ENCODE measurements at places on chromosomes 2 and 18.

DNA sequence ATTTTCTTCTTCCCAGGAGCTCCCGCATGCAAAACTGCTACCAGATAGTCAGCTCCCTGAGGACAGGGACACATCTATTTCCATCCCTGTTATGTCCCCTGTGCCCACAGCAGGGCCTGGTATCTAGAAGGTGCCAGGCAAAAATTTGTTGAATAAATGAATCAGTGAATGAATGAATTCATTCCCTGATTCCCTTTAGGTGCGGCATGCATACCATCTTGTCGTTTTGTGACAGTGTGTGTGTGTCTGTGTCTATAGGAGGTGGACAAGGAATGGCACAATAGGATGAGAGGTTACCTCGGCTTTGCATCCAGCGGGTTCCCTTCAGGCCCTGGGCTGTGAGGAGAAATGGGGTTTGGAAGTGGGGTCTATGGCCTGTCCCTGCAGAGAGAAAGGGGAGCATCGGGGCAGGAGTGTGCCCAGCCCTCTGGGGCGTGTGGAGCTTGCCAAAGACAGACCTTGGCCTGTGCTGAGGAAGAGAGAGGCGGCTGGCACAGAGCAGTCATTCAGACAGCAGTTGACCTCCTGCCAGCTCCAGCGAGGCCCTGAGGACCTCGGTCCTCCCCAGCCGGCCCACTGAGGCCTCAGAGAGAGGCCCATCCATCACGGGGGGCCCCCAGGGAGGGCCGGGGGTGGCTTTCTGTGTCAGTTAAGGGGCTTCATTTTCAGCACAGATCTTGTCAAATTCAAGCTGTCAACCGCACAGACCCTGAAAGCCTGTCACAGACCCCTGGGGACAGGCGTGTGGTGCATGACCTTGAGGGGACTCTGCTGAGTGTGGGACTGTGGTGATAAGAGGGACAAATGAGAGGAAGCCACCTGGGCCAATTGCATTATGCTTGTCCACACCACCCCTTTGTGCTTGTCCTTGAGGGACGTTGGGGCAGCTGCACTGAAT, 125.9 kb upstream of the CXCR4 start:
- DNase-seq, result no peak

GRCh38 chr2:220904015-220904414, 668.1 kb downstream of the EPHA4 start:
- no peak for DNase-seq

GRCh38 chr2:172038604-172039003, 38.9 kb downstream of the METAP1D start:
- DNase-seq, result no peak

- no peak for DNase-seq
These were observed 97.9 kb upstream of the RND3 start for GRCh38 chr2:150585221-150585971.

GRCh38 chr2:210460322-210461227, 16.0 kb downstream of the LANCL1 start:
- no peak for DNase-seq

- DNase-seq, result no peak
These were observed 8.5 kb downstream of the RTTN start for GRCh38 chr18:70197026-70197425.

GRCh38 chr18:32362484-32362883, 108.2 kb downstream of the GAREM1 start:
- DNase-seq, result no peak

DNA sequence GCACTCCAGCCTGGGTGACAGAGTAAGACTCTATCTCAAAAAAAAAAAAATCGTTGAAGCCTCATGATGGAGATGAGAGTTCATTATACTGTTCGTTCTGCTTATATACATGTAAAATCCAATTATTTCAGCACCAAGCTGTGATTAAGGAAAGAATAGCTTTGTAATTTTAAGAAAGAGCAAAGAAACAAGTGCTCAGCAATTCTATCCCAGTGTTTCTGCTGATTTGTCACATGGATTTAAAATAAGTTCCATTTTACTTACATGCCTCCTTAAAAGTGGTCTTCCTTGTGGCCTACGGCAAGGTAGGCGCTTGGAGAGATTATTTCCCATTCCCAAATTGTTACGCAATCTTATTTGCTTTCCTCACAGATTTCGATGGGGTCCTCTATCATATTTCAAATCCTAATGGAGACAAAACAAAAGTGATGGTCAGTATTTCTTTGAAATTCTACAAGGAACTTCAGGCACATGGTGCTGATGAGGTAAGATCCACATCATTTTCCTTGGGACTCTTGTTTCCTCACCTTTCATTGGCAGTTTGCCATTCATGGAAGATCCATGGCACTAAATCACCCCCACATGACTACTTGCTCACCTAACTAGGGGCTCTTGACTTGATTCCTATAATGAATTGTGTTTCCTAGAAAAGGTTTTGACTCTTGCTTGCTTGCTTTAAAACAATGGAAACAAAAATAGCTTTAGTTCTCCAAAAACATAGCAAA, 11.5 kb downstream of the ARPC2 start:
- DNase-seq, result no peak

GRCh38 chr18:49669403-49669802, 107.5 kb downstream of the LIPG start:
- no peak for DNase-seq

- DNase-seq, result no peak
These were observed 1.7 kb downstream of the SCN2A start for GRCh38 chr2:165240916-165241315.

DNA sequence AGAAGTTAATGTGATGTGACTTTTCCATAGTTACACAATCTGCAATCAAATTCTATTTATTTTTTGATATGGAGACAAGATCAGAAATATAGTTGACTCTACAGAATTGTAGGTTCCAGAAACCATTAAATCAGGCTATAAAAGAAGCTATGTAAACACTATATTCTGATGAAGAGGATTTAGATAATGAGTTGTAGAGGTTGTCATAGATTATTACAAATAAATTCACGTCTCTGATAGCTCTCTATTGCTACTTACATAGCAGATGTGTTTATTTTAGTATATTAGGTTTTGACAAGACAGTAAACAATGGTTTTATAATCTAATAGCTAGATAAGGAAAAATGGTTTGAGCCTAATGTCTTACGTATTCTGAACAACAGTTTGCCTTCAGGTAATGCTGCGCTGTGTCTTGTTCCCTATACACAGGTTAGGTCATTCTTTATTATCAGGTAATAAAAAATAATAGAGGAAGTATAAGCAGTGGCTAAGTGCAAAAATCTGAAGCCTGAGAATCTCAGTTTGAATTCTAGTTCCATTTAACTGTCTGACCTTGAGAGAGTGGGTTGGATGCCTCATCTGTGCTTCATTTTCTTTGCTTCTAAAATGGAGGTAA, 93.4 kb downstream of the PPP1R1C start:
- no peak for DNase-seq

DNA sequence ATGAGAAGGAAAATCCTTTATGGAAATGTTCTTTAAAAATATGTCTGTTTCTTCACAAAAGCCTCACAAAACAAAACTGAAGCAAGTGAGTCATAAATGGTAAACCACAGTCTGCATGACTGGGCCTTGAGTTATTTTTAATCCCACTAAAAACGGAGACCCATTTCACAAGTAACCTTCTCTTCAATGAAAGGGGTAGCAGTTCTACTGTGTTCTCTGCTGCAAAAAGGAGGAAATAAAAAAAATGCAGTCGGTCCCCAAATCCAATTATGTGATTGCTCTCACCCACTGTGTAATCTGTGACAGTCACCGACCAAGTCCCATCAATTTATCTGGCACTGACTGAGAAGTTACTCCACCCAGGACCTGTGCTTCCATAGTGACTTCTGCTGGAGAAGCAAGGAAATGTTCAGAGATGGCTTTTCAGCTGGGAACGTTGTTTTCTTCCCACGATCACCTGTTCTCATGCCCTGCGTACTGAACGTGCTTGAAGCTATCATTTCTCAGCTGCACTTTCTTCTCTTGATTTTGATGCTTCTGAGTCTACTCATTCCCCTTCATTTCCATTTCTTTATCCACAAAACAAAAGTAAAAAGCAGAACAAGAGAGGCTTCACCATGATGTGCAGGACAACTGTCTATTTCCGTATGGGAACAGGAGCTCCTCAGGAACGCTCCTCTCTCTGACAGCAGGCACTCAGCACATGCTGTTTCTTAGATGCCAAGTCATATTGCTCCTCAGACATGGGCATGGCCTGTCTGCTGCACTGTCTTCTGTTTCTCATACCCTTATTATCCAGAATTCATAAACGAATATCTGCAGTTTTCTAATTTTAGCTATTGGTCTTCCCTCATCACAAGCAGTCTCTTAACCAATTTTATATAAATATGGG, 80.0 kb upstream of the TMEM200C start:
- no peak for DNase-seq

DNA sequence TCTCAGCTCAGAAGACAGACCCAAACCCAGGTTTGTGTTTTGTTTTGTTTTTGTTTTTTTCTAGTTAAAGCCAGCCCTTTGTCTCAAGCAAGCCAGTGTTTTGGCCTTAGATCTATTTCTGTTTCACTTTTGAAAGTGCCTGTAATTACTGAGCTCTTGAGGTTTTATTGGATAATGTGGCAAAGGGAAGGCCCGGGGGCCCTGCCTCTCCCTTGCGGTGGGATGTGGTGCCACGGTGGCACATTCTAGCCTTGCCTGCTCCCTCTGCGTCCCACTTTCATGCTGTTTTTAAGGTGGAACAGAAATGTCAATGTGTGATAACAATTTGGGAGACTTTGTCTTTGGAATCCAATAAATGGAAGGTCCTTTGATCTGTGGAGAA, 2.5 kb downstream of the HPCAL1 start:
- DNase-seq, result no peak

- no peak for DNase-seq
These were observed 215.3 kb downstream of the RNF152 start for GRCh38 chr18:61677435-61677970.

- no peak for DNase-seq
These were observed 9.7 kb downstream of the SPP2 start for GRCh38 chr2:234060236-234060635.

- no peak for DNase-seq
These were observed 103.3 kb downstream of the ALK start for GRCh38 chr2:29817801-29818680.

- no peak for DNase-seq
These were observed 628.6 kb downstream of the CCDC85A start for GRCh38 chr2:56812432-56812831.

DNA sequence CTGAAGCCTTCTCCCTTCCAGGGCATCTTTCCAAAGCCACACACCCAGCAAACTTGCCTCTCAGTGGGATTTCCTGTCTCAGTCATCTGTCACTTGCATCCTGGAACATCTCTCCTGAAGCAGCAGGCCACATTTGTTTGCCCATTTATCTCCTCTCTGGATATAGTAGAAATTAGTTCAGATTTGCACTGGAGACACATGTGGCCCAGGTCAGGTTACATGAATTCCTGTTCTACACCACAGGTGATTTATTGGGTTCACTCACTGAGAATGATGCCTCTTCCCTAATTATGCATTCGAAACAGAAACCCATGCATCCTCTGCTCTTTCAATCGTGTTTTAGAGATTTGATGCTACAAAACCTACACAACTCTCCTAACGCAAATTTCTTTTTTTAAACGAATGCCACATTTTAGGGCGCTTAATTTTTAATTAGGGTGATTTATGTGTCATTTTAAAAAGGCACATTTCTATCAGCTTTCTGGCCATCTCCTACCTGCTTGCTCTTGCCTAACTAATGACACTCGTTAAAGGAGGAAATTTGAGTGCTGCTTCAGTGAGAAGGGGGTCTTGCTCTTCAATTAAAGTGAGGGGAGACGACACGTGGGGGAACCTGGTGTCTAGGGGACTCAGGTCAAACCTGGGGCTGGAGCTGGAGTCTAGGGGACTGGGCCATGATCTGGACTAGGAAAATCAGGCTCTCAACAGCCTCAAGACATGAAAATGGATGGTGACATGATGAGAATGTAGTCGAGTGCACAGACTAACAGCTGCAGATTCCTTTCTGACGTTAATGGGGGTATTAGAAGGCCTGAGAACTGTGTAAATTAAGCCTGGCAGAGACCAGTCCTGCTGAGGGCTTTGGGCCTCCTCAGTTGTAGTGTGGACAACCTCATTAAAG, 221.4 kb downstream of the CLIP4 start:
- no peak for DNase-seq

GRCh38 chr2:41836948-41837347, 210.9 kb upstream of the PKDCC start:
- DNase-seq, result no peak

GRCh38 chr18:48590678-48591077, 51.8 kb downstream of the CTIF start:
- DNase-seq, result no peak

- no peak for DNase-seq
These were observed 6.5 kb downstream of the RNF103 start for GRCh38 chr2:86617153-86617552.

DNA sequence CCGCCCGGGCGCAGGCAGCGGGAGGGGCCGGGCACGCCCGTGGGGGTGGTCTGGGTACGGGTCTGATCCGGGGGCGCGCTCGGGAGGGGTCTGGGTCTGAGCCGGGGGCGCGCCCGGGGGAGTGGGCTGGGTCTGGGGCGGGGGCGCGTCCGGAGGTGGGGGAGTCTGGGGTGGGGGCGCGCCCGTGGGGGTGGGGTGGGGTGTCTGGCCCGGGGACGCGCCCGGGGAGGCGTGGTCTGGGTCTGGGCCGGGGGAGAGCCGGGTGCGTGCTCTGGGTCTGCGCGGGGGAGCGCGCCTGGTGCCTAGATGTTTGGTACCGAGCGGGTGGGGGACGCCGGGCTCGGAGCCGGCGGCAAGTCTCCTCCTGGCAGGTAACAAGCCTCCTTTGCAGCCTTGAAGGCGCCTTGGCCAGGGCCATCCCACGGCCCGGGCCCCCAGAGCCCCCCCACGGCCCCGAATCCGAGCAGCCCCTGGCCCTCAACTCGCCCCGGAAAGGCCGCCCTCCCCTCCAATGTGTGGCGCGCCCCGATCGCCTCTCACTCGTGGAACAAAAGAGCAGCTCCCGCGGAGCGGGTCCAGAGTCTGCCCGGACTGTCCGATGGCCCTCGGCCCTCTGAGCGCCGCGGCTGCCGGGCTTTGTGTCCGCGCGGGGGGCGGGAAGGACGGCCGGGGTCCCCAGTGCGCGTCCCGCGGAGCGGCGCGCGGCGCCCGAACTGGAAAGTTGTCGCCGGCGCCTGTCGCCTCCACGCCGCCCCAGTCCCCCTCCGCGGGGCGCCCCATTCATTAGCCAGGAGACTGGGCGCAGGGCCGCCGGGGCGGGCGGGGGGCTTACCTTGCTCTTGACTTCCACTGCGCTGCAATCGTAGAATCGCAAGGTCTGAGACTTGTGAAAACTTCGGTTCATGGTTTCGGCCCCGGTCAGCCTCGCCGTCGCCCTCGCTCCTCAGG, 595 bp downstream of the PARD6G start:
- DNase-seq, result no peak
